ENCODE measurements at places on chromosomes 2 and 18. TPM values are rescaled to one million over a fixed set of nuclear protein-coding genes. Genes with fewer than 3 reads are reported as not detected.

GRCh38 chr2:8851811-8852560 is 14.6 kb upstream of the KIDINS220 start:
- DNase-seq: no peak

- DNase-seq: no peak
These were observed 6.6 kb downstream of the D2HGDH start for GRCh38 chr2:241741016-241741415.

DNA sequence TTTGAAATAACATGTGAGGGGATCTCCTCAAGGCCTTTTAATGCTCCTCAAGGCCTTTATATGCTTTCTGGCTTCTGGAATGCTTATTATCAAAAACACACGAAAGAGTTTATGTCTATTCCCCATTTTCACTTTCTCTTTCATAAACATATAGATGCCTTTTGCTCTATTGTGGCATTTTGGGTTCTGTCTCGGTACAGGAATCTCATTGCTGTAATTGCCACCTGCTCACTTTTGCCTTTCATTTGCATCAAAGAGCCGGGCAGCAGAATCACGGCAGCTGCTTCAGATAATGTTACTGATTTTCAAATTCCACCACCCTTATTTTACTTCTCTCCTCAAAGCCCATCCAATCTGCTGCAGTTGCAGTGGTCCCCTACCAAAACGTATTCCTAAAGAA is 54.8 kb upstream of the LPIN2 start:
- DNase-seq: no peak

DNA sequence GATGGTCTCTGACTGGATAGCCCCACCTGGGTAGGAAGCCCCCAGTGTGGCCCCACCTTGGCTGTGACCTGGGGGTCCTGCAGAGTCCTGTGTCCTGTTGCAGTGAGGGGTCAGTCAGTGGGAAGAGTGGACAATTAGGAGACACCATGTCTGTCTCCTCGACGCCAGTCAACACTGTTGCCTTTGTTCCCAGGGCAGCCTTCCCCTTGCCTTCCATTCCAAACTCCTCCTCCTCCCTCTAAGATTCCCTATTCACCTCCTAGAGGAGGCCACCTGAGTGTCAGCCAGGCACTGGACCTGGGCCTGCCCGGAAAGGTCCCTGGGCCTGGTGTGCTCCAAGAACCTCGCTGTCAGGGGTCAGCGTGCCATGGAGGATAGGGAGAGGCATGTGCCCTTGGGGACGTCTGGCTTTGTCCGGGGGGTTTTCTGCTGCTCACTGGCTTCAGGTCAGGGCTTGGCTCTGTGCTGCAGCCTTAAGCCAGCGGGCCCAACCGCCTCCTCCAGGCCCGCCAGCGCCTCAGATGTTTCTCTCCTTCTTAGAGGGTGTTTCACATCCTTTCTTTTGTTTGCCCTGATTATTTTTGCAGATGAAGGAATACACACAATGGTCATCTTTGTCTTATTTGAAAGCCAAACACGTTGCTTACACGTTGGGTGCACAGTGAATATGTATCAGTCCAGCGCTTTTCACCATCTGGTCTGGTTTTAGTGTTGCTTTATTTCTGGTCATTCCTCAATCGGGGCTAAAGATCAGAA is 68.9 kb downstream of the HPCAL1 start:
- DNase-seq: no peak

DNA sequence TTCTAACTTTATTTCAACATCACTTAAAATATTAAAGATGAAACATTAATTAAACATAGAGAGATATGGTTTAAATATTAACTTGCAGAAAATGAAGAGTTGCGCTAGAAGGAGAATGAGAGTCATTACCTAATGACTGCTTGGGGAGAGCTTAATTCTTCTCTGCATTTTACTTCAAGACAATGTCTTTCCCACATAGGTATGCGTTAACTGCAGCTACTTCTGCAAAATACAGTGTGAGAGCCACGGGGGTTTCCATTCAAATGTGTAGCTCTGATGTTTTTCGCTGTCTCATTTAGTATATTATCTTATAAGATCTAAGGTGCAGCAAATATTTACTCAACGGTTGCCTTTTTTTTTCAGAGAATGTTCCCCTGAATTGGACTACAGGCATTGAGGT is 126.7 kb downstream of the TMX3 start:
- DNase-seq: no peak

GRCh38 chr2:122273785-122274419 is 518.5 kb downstream of the TSN start:
- DNase-seq: no peak

Gene SPR
- total RNA-seq: 22.4 TPM

All from aorta (tissue), 5 donors.